Lung (tissue), 17 donors: ENCODE measurements at places on chromosomes 7 and 10. TPM values are rescaled to one million over a fixed set of nuclear protein-coding genes. Genes with fewer than 3 reads are reported as not detected.

DNA sequence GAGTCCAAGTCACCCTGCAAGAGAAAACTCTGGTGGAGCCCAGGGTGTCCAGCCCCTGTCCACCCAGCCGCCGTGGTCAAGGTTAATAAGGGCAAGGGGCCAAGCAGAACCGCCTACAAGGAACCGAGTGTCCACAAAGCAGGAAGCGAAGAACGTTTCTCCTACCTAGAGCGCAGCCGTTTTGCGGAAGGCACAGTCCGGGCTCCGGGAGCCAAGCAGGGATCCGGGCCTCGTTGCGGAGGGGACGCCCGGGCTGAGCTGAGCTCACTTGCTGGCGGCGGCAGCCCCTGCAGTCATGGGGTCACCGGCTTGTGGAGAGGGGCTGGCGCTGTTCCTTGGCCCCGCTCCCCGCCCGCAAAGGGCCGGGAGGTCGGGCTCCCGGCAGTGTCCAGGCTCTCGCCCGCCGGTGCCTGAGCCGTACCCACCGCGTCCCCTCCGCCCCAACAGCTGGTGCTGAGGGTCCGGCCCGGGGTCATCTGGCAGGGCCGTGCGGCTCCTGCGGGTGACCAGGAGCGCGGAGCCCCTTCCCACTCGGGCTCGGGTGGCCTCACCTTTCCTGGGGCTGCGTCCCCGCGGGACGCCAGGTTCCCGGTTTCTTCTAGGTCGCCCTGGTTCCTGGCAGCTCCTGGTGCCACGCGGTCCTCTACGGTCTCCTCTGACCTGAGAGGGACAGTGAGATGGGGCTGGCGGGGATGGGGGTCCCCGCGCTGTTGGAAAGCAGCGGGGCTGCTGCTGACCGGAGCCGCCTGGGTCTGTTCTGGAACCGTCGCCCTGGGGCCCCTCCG, 14.0 kb upstream of the ZNF273 start:
- DNase-seq: peak; percentile 17

DNA sequence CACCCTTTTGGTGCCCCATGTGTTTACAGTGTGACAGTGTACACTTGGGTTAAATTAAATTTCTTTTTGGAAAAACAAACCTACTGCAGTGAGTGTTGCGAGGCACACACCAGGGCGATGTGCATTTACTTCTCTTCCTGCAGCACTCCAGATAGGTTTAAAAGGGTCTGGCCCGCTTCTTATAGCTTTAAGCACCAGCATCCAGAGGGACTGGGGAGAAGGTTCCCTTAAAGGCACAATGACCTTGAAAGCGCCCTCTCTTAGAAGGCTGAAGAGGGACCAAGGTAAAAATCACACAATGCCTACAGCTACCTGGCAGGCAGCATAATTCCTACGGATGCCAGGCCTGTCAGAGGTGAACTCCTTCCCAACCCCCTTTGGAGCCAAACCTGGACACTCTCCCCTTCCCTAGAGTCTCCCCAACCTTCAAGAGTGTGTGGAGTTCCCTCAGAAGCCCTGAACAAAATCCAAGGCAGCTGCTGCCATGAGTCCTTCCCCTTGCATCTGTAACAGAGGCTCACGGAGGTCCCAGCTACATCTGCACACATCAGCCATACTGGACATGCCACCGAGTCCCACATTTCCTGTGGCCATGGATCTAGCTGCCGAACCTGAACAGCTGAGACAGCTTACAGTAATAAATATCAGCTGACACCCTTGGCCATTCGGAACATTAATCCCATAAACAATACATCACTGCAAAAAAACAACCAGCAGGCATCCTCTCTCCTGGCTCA, 33.2 kb downstream of the TRIM8 start:
- no peak for DNase-seq

GRCh38 chr10:76733441-76733936, 904.1 kb downstream of the KCNMA1 start:
- no peak for DNase-seq

GRCh38 chr10:26887611-26888215, 27.0 kb upstream of the ABI1 start:
- DNase-seq: no peak

DNA sequence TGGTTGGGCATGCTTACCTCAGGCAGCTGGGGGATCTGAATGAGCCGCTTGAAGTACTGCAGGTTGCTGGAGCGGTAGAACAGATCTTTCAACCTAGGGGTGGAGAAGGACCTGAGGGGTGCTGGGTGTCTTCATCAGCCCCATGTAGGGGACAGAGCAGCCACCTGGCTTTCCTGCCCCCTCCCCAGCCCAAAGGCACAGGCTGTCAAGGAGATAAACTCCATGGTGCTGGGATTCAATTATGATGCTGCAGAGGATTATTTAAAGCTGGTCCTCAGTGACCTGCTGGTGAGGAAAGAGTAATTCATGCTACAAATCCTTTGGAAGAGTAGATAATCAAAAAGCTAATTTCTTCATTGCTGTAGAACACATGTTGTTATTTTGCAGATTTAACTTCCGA, 71.1 kb downstream of the SPDYE5 start:
- DNase-seq: no peak

- peak; percentile 17 for DNase-seq
Measured at GRCh38 chr7:143416565-143417149, 8.0 kb upstream of the EPHA1 start.

- no peak for DNase-seq
Measured at GRCh38 chr7:30932562-30932961, 20.9 kb downstream of the AQP1 start.

GRCh38 chr7:641269-641671, 85.2 kb upstream of the DNAAF5 start:
- no peak for DNase-seq

DNA sequence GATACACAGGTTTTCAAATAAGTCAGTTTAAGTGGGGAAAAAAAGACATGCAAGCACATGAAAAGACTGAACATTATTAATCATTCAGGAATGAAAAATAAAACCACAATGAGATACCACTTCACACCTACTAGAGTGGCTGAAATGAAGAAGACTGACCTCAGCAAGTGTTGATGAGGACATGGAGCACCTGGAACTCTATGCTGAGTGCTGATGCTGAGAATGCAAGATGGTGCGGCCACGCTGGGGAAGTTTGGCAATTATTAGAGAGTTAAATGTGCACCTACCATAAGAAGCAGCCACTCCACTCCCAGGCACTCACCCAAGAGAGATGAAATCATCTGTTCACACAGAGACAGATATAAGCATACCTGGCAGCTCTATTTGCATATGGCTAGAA, 32.9 kb upstream of the ELFN1 start:
- no peak for DNase-seq

GRCh38 chr10:109418795-109419194, 504.5 kb downstream of the XPNPEP1 start:
- DNase-seq: no peak

DNA sequence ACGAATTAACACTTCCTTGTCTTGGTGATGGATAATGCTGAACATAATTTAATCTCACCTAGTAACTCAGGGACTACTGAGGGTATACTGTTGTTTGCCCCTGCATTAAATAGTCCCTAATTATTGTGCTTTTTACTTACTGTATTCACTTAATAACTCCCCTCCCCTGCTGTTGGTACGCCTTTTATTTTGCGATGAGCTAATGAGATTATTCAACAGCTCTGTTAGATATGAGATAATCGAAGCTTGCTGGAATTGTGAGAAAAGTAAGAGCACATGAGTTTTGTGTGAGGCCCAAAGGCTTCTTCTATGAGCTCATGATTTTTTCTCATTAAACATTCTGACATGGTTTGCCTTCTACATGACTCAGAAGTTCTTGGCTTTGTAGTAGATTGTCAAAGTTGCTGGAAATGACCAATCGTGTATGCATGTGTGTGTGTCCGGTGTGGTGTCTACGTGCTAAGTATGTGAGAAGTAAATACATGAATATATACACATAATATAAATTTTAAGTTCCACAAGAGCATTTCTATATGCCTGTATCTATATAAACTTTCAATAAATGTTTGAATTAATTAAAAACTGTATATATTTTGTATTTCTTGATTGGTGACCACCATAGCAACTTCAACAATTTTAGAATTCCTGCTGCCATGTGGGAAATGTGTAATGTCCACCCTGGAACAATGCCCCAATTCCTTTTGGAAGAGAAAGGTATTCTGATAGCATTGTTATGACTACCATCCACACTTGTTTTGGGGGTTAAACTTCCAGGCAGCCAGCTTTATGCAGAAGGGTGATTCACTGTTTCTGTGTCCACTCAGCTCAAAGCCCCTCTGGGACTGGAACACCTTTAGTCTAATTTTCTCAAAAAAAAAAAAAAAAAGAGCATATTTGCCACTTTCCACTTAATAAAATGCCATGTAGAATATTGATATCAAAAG, 106.2 kb downstream of the SAMD9 start:
- DNase-seq: no peak

GRCh38 chr7:130353196-130353595, 8.6 kb downstream of the CPA5 start:
- DNase-seq: no peak

GRCh38 chr10:110680273-110681020, 36.3 kb downstream of the RBM20 start:
- no peak for DNase-seq

DNA sequence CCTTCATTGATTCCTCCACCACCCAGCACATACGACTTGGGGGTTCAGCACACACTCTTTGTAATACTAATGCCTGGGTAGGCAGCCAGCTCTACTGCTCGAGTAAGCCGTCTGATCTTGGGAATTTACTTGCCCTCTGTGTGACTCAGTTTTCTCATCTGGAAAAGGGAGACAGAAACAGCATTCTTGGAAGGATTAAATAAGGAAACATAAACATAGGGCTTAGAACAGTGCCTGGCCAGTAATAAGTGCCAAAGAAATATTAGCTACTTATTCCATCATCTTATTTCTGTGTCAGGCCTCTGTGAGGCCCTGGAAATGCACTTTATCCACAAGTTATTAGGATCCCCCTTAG, 130.1 kb downstream of the TNS3 start:
- no peak for DNase-seq

DNA sequence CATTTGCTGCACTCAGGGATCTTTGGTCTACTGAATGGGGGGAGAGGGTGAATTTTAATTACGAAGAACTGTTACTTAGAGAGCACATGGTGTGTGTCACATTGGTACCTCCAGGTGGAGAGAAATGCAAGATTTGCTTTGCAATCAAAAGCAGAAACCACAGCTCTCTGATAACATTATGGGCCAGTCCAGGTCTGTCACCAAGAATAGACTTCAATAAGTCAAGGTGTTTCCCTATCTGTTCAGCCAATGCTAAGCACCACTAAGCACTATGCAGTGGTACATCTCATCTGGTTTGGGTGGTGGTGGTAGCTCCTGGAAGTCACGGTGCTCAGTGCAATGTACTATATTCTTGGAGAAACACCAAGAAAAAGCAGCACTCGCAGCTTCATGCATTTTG, 119.6 kb upstream of the AFAP1L2 start:
- DNase-seq: no peak

- DNase-seq: no peak
Measured at GRCh38 chr7:41104631-41105030, 598.3 kb downstream of the INHBA start.

DNA sequence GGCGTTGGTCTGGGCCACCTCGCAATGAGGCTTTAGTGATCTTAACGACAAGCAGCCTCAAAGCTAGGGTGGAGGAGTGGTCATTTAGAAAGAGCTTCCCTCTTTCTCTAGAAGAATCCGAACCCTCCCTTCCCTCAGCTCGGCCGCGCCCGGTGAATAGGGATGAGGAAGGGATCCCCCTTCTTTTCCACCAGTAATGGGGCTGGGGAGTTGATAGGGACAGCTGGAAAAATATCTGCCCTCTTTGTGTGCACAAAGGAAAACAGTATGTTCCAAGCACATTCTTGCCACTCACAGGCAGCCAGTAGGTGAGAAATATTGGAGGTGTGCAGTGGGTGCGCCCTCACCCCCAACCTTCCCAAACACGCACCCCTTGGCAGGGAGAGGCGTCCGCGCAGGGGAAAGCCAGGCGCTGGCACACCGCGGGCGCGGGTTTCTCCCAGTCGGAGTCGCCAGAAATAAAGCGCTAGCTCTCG, 6.5 kb downstream of the DLX5 start:
- DNase-seq: peak; percentile 34

DNA sequence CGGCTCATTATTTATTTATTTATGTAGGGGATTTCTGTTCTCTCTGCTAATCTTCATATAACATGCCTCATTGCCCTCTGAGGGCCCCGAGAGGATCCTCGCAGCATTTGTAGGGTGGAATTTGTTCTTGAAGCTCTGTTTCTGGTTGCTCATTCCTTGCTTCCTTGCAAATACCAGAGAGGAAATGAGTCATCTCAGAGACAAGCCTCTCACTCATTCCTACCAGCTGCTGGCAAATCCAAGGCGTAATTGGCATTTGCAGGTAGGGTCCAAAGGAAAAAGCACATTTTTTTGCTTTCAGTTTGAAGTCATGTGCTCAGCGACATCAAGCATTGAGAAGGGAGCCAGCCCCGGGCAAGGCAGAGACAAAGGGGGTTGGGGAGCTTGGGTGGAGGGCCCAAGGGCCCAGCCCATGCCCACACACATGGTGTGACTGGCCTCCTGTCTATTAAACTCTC, 501.6 kb downstream of the GALNT17 start:
- peak; percentile 26 for DNase-seq

DNA sequence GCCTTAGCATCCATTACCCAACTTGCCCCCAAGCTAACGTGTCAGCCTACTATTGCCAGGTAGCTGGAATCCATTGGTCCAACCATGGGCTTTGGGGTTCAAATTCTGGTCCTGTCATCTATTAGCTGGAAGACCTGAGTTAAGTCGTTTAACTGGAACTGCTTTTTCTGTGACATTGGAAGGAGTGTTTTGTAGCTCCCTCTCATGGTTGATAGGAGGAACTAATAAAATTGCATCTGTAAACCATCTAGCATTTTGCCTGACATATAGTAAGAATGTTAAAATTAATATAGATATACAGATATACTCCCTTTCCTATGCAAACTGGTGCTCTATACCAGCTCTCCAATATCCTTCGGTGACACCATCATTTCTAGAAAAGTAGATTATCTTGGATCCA, 23.8 kb upstream of the SLF2 start:
- no peak for DNase-seq

- DNase-seq: no peak
Measured at GRCh38 chr7:34034728-34035127, 129.4 kb downstream of the BMPER start.

OR2A42 gene
- total RNA-seq: not detected

SPRN gene
- 0.15 TPM for total RNA-seq

TMEM168 gene
- 27.0 TPM for total RNA-seq

LIPN gene
- 0.34 TPM for total RNA-seq

GPR22 gene
- total RNA-seq: not detected

IFIT5 gene
- total RNA-seq: 21.8 TPM

CALML3 gene
- not detected for total RNA-seq
